ENCODE measurements at places on chromosomes 3 and 15.
A peak's percentile ranks its signal among the peaks of the same experiment; 100 is the strongest.

DNA sequence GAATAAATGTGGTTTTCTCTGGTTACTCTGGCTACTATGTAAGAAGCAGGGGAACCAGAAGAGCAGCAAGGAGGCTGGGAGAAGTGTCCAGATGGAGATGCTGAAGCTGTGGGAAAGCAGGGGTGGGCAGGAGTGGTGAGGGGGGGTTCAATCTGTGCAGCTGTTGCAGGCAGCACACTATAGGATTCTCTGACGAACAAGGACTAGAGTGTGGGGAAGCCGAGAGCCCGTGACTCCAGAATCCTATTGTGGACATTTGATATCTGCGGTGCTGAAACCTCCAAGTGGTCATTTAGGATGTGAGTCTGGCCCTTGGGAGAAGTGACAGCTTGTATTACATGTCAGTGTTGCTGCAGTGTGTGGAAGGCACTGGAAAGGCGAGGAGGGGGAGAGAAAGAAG, 60.5 kb downstream of the GABRB3 start:
- DNase-seq: no peak

DNA sequence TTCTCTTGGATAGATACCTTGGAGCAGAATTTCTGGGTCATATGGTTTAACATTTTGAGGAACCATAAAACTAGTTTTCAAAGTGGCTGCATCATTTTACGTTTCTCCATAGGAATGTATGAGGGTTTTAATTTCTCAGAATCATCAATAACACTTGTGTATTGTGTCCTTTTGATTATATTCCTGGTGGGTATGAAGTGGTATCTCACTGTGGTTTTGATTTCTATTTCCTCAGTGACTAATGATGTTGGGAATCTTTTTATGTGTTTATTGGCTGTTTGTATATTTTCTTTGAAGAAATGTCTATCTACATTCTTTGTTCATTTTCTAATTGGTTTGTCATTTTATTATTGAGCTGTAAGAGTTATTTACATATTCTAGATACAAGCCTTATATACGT, 28.8 kb downstream of the CDIN1 start:
- no peak for DNase-seq

- no peak for DNase-seq
These were observed 223.8 kb upstream of the DNAJC19 start for GRCh38 chr3:181213347-181213746.

DNA sequence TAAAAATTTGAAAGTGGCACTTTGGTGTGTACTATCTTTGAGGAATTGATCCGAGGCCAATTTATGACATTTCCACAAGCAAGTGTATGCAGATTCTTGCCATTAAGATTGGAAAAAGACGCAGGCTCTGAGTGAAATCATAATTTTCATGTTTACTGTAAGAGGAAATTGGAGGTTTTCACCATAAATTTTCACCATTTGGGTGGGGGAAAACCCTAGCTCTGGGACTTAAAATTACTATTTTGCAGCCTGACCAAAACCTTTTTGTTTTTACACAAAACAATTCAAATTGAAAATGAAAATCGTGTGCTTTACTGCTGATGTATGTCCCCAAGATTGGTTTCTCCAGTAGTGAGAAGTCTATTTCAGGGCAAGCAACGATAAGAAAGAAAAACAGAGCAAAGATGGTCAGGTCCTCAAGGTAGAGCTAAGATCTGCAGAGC, 282.6 kb downstream of the FOXP1 start:
- DNase-seq: no peak

- DNase-seq: peak; percentile 91
These were observed 44.0 kb downstream of the CCDC54 start for GRCh38 chr3:107421170-107421792.

DNA sequence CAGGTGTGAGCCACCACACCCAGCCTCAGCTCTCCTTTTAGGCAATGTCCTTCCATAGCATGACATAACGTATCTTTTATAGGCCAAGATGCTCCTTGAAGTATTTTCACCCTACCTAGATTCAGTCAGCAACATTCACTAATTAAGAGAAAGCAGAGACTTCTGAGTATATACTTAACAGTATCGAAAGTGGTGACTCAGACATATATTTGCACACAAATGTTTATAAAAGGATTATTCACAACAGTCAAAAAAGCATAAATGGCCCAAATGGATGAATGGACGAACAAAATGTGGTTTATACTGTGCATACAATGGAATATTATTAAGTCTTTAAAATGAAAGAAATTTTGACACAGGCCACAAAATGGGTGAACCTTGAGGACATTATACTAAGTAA, 108.6 kb downstream of the ZNF385D start:
- no peak for DNase-seq

- DNase-seq: no peak
These were observed 116.1 kb upstream of the P2RY1 start for GRCh38 chr3:152718810-152719209.

- DNase-seq: no peak
These were observed 151.4 kb downstream of the CACNA2D3 start for GRCh38 chr3:54273791-54274190.

GRCh38 chr3:35664460-35664919, 25.2 kb downstream of the ARPP21 start:
- DNase-seq: peak; percentile 90

GRCh38 chr15:36831125-36831903, 251.9 kb downstream of the CDIN1 start:
- no peak for DNase-seq

- DNase-seq: no peak
These were observed 3.2 kb downstream of the ALAS1 start for GRCh38 chr3:52200981-52201679.

DNA sequence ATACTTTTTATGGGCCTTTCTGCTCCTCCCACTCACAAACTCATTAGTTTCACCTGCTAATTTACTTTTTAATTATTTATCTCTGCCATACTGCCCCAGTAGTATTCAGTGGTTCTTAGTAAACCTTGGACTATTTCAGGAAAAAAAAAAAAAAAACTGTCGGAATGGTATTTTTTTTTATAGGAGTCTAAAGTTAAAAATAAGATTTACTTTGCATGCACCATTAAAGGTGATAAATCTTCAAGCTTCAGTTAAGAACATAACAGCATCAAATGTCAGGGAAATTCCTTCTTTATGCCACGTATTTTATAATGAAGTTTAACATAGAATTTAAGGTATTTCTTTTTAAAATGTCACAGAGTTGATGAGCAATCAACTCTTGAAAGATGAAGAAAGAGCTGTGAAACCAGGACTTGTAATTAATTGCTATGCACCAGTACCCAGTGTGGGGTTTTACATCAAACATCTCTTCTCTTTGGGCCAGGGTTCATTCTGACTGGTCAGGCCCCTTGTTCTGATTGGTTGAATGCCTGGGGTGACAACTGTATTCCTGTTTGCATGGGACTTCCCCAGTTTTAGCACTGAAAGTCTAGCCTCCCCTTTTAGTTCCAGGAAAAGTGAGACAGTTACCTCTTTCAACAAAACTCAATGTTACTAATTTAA, 40.3 kb upstream of the PTPRG start:
- DNase-seq: no peak

- DNase-seq: no peak
These were observed 337.5 kb downstream of the NTRK3 start for GRCh38 chr15:87919064-87919463.

DNA sequence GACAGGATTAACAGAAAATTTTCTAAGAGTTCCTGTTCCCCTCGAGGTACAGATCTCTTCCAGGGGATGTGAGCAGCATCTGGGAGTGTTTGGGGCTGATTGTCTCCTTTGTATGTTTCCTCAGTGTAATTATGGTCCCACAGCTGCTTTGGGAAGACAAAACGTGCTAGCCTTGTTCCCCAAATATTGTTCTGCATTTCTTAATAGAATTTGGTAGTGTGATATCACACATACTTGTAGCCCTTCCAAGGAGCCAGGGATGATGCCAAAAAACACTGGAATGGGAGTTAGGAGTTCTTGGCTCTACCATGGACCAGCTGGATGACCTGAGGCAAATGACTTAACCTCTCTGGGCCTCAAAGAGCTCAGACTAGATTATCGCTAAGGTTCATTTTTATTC, 19.0 kb upstream of the AGBL1 start:
- DNase-seq: no peak

DNA sequence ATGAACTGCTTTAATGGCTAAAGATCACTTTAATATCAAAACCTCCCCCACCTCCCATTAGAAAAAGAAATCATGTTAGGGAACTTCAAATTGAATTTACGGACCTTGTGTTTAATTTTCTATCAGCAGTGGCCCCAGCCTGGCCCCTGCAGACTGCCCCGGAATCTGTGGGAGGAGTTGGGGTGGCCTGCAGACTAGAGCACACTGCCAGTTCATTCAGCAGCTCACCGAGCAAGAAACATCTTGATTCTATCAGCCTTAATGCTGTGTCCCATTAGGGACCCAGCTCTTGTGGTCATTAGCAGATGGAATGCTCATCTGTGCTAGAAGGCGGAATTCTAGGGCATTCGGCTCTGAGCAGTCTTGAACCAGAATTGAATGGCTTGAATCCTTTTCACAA, 54.2 kb downstream of the FLNB start:
- DNase-seq: no peak

GRCh38 chr3:120393761-120394160, 44.6 kb upstream of the LRRC58 start:
- no peak for DNase-seq

GRCh38 chr3:45109771-45110508, 36.2 kb downstream of the CDCP1 start:
- peak; percentile 8 for DNase-seq

GRCh38 chr3:165749821-165750220, 87.4 kb downstream of the BCHE start:
- DNase-seq: no peak

- no peak for DNase-seq
These were observed 384.3 kb upstream of the NR2F2 start for GRCh38 chr15:95946241-95946640.

DNA sequence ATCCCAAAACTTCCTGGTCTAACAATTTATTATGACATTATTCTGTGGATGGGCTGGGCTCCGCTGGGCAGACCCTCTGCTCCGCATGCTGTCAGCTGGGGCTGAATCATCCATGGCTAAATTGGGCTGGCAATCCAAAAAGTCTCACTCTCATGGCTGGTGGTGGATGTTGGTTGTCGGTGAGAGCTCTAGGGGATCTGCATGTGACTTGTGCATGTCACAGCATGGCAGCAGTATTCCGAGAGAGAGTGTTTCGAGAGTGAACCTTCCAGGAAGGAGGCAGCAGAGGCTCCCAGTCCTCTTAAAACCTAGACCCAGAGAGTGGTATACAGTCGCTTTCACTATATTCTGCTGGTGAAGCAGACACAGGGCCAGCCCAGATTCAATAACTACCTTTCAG, 9.9 kb downstream of the RARB start:
- no peak for DNase-seq

GRCh38 chr3:182895513-182896112, 84.7 kb downstream of the DCUN1D1 start:
- DNase-seq: no peak

GRCh38 chr15:95169541-95170459, 938.4 kb downstream of the MCTP2 start:
- DNase-seq: no peak

GRCh38 chr3:141941093-141941492, 64.7 kb downstream of the ATP1B3 start:
- no peak for DNase-seq
